ENCODE measurements at places on chromosomes 5 and 9.

- no peak for DNase-seq
These were observed 21.9 kb downstream of the STXBP1 start for GRCh38 chr9:127634021-127634420.

GRCh38 chr5:6029811-6030271, 348.5 kb downstream of the MED10 start:
- no peak for DNase-seq

GRCh38 chr9:14089051-14089803, 224.7 kb downstream of the NFIB start:
- no peak for DNase-seq

DNA sequence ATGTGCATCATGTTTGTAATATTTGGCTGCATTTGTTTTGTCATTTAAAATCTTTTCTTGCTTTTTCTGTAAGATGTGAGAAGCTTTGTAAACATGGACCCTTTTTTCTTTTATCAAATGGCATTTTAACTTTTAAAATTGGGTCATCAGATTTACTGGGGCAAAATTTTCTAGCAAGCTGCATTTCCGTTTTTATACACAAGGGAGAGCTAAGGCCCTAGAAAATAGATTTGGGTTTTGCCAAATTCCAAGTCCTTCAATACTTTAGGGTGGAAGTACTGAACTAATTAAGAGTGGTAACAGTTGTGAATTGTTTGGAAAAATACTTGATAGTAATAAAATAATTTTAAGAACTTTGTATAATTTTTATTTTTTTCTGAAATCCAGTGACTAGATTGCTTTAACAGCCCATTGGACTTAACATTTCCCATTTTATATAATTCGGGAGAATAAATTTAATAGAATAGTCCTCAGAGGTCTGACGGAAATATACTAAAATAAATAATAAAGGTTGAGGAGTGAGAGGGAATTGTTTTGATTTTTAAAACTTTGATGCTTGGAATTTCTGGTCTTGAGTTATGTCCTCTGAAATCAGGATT, 117.4 kb downstream of the SMARCA2 start:
- DNase-seq, result no peak

GRCh38 chr5:149134778-149135500, 6.4 kb upstream of the ABLIM3 start:
- no peak for DNase-seq

- DNase-seq, result no peak
These were observed 99.1 kb downstream of the RXRA start for GRCh38 chr9:134425401-134425800.

GRCh38 chr9:72415163-72415562, 50.2 kb upstream of the ZFAND5 start:
- no peak for DNase-seq

DNA sequence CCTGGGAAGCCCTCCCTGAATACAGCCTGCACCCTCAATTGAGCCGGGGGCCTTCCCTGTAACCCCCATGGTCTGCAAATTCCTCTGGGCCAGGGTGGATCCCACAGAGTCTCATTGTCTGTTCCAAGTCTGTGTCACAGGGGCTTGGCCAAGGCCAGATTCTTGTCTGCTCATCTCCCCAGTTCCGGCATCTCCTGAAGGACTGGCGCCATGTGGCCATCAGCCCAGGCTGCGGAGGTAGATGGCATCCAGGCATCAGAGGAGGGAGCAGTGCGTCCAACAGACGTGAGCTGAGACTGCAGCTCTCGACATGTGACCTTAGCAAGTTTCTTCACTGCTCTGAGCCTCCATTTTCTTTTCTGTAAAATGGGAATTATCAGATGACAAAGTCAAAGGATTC, 37.3 kb upstream of the RPL26L1 start:
- no peak for DNase-seq

- no peak for DNase-seq
These were observed 321.4 kb upstream of the WWC1 start for GRCh38 chr5:167969998-167970397.
